ENCODE measurements at places on chromosomes 5 and 9.

- DNase-seq, result no peak
Observed at GRCh38 chr5:168917947-168918600, 338.9 kb upstream of the PANK3 start.

DNA sequence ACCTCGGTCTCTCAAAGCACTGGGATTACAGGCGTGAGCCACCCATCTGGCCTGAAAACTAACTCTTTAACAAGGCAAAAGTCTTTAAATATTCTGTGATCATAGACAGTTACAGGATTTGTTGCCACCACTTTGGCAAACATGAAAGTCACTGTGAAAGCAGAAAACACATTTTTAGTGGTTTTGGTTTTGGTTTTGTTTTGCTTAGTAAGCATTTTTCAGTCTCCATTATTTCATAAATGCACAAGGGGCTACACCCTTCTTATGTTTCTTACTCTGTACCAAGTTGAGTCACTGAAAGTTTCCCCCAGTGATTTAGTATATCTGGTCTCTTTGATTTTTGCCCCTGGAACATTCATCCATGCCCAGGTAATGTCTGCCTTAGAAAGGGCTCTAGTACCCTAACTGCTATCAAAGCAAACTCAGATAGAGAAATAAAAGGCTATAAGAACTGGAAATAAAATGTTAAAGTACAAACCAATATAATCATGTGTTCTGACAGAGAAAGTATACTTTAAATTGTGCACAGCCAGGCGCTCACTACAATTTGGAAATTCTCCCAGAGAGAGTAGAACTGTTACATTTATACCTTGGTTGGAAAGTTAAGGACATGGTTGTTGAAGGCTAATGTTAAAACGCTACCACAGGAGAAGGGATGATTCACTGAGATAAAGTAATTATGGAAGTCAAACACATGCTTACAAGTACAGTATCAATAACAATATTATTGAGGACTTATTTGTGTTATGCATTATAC is 1022.5 kb upstream of the DMAC1 start:
- no peak for DNase-seq

- peak; percentile 87 for DNase-seq
Observed at GRCh38 chr5:173917788-173918786, 29.9 kb downstream of the CPEB4 start.

DNA sequence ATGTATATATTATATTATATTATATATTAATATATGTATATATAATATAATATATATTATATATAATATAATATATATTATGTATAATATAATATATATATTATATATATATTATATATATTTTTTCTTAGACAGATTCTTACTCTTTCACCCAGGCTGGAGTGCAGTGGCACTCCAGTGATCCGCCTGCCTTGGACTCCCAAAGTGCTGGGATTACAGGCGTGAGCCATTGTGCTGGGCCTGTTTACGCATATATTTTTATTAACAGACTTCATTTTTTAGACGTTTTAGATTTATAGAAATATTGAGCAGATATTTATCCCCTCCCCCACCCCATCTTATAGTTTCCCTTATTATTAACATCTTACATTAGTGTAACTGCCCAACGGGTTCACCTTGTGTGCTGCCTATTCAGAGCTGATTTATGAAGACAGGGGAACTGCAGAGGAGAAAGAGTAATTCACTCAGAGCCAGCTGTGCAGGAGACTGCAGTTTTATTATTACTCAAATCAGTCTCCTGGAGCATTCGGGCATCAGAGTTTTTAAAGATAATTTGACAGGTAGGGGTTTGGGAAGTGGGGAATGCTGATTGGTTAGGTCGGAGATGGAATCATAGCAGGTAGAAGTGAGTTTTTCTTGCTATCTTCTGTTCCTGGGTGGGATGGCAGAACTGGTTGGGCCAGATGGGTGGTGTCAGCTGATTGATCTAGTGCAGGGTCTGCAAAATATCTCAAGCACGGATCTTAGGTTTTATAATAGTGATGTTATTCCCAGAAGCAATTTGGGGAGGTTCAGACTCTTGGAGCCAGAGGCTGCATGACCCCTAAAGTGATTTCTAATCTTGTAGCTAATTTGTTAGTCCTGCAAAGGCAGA is 93.4 kb downstream of the UNC13B start:
- DNase-seq, result no peak

- DNase-seq, result no peak
Observed at GRCh38 chr9:105188746-105189145, 55.7 kb upstream of the SLC44A1 start.

DNA sequence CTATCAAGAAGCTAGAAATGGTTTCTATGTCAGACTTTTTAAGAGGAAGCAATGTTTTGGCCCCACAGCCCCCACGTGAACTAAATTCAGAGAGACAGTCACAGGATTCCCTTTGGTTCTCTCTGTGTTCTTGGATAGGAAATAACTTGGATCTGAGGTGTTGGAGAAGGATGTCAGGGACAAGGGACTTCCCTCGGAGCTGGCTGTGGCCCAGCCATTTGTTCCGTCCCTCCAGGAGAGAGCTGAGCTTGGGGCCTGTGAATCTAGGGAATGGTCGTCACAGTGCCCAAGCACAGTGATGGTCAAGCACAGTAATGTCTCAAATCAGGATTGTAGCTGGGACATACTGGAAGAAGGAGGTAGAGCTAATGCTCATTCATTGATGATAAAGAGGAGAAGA is 2.0 kb downstream of the C7 start:
- no peak for DNase-seq

DNA sequence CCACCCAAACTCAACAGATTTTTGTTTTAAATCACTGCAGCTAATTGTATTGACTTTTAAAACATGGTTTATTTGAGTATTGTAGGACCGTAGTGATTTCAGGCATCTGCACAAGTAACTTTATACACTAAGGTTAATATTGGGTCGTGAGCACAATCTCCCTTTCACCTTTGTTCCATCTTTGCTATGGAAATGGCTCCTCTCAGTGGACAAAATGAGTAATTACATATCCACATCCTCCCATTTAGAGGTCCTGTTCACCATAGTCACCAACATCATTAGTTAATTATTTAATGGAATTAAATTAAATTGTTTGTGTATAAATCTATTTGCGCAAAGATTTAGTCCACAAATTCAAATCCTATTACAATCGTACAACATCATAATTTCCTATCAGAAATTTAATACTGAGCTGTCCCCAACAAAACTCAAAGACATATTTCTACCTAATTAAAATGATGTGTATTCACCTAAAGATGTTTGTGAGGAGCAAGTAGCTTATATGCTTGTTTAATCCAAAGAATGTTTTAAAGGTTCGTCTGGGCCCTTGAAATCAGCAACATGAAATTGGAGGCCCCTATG is 173.0 kb upstream of the DAPK1 start:
- DNase-seq, result no peak

- DNase-seq, result no peak
Observed at GRCh38 chr9:131420980-131421624, 27.2 kb downstream of the PRRC2B start.

- no peak for DNase-seq
Observed at GRCh38 chr5:78886341-78887230, 98.5 kb downstream of the ARSB start.

- DNase-seq, result no peak
Observed at GRCh38 chr9:5719100-5719926, 90.4 kb downstream of the RIC1 start.

DNA sequence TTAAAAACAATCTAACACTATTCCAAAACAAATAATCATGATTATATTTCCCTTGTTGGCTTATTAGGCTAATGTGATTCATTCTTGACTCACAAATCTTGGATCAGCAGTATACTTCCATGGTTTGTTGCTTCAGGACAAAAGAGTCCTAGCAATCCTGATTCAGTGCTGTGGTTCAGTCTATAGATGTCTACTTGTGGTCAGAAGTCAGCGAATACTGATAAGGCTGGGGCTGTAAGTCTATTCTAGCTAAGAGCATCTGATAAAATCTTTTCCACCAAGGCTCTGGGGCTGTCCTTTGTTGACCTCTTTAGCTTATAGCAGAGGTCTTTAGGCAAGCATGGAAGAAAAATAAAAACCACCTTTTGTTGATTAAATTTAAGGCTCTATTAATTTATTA is 4.4 kb upstream of the SMIM3 start:
- DNase-seq, result no peak

- DNase-seq, result no peak
Observed at GRCh38 chr5:135112008-135112725, 78.1 kb upstream of the PITX1 start.

GRCh38 chr9:124140941-124141568 is 116.7 kb upstream of the NEK6 start:
- DNase-seq, result no peak

DNA sequence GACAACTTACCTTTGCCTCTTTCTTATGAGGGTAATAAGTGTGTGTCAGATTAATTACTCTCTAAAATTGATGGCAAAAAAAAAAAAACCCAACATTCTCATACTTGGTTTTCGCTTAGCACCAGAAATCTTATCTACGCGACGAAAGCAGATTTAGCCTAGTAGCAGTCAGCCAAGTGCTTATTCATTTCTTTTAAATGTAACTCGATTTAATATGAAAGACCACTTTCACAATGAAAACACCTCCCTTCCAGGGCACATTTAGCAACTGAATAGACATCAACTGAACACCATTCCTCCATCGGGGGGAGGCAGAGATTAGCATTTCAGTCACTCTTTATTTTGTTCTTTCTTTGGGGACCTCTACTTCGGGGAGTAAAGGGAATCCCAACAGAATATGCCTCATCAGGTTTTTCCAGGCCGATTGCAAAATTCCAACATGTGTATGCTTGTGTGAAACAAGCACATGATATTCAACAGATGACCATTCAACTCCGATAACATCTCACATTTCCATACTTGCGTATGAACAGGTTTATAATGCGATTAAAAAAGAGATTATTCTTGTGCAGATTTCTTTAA is 124.1 kb upstream of the RETREG1 start:
- peak; percentile 53 for DNase-seq

- no peak for DNase-seq
Observed at GRCh38 chr5:171307789-171308452, 1.1 kb upstream of the TLX3 start.

GRCh38 chr5:139761501-139761900 is 34.1 kb upstream of the PSD2 start:
- no peak for DNase-seq

- DNase-seq, result peak; percentile 7
Observed at GRCh38 chr9:15824310-15824709, 271.5 kb downstream of the CCDC171 start.

DNA sequence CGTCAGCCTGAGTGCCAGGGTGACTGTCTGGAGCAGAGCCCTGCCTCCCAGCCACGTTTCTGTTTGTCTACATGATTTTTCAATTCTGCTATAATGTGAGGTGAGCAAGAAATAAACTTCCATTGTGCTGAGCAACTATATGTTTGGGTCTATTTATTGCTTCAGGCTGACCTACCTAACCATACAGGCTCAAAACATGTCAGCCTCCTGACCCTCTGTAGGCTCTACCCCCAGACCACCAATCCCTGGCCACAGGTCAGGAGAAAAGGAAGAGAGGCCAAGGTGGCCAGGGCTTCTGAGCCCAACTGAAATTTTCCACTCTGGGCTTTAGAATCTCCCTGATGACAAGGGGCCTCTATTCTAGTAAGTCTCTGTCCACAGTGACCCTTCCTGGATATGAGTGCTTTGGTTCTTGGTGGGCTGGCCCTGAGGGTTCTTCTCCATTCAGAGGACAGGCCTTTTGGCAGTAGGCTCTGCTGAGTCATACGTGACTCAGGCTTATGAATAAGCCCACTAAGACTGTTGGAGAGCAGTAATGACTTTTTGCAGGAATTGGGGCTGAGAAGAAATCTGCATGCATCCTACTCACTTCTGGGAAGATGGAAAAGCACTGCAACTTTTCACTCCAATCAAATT is 117.2 kb upstream of the TBCA start:
- no peak for DNase-seq

DNA sequence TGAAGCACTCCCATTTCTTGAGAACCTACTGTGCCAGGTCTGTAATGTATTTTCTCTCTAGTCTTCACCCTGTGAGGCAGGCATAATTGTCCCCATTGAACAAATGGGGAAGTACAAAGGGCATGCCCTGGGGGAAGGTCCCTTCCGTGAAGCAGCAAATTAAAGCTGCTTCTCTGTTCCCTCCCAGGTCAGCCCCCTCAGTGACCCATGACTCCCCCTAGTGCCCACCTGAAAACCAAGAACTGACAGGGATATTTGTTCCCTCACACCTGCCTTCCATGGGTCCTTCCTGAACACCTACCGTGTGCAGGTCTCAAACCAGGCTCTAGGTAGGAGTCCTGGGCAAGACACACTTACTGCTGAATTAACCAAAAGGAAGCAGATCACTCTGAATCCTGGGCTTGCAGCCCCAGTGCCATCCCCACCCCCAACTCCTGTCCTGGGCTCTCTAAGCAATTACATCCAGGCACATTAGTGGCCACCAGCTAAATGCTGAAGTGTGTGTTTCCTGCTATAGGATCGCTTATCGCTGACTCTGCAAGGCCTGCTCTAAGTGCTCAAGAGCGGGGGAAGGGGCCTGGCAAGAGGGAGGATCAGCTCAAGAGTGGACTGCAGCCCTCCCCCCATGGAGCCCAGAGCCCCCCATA is 254.8 kb downstream of the CDK5RAP2 start:
- no peak for DNase-seq

- no peak for DNase-seq
Observed at GRCh38 chr5:80034962-80035821, at the start of gene THBS4. TSS of gene THBS4 (plus strand) at chr5:80035348. CDS start at chr5:80035538, 190 bp downstream.

DNA sequence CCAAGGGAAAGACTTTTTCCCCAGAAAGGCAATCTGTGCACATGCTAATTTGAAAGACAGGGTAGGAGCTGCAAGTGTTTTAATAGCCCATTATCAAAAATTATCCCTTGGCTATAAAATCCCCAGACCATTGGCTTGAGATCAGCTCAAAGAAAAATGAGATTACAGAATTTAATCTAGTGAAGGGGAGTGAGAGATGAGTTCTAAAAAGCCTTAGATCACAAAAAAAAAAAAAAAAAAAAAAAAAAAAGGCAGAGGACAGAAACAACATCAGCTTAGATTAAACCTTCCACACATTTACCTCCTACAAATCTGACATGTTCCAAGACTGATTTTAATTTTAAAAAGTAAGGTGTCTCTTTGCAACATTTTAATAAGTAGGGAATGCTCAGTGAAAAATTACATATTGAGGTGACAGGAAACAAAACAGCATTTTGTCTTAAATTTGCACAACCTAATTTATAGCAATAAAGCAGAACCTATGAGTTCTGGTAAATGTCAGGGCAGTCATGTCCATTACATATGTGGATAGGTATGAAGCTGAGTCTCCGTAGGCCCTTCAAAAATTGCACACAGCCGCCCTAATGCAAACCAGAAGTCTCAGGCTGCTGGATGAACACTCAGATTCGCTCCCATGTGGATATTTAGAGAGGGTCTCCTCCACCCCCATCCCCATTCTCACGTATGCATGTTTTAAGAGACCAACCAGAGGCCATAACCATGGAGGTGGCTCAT is 43.4 kb downstream of the NFIB start:
- peak; percentile 40 for DNase-seq

GRCh38 chr5:53170746-53171349 is 61.3 kb upstream of the MOCS2 start:
- no peak for DNase-seq

GRCh38 chr9:127908660-127908926 is 8.2 kb downstream of the ST6GALNAC4 start:
- no peak for DNase-seq

Data from NCI-H524 treated with DMSO at 0.1 percent for 48 hours (cell line).